Ascending aorta (tissue), 2 donors: ENCODE measurements at places on chromosomes 2 and 18.

DNA sequence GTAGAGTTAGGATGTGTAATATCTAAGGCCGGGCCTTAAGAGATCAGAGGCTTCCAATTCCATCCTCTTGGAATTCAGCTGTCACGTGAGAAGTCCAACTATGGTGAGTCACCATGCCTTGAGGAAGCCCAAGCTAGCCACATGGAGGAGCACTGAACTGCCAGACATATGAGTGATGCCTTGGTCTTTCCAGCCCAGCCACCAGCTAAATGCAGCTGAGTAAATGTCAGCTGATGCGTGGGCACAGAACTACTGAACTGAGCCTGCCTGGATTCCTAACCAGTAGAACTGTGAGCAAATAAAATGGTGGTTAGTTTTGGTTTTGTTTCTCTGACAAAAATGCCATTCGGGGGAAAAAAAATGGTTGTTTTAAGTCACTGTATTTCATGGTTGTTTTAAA is 153.7 kb upstream of the SERTAD2 start:
- DNase-seq = no peak

GRCh38 chr2:113861740-113862139 is 28.1 kb upstream of the ACTR3 start:
- DNase-seq = no peak

DNA sequence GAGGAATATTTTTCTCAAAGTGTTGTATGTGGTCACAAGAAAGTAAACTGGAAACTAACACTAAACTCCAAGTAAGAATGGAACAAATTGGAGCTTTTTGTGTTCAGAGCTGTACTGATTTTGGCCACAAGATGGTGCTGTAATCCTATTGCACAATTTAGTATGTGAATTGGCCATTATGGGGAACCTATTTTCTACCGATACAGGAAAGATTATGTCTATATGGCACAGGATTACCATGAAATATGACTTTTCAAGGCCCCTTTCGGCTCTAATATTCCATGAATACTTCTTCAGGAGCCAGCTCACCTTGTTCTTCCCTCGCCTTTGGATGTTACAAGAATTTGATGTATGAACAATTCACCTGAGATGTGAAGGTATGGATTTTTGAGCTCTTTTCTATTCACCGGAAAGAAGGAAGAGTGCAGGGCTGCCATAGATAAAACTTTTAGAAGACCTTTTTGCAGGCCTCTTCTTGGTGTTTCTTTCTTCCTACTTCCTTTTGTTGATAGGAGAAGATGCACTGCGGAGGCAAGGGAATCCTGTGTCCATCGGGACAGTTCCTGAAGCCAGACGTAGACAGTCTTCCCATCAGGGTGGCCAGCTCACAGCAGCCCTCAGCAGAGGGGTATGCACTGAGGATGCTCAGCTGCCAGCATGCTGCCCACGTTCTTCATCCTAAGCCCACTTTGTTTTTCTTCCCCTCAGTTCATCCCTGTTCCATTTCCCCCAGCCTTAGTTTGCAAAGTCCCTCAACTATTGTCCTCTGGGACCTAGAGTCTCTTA is 13.3 kb downstream of the MRPL44 start:
- DNase-seq = no peak

- DNase-seq = no peak
Observed at GRCh38 chr18:57943723-57944122, 100.3 kb upstream of the NEDD4L start.

GRCh38 chr18:58662118-58662517 is 9.1 kb upstream of the MALT1 start:
- DNase-seq = no peak

- DNase-seq = no peak
Observed at GRCh38 chr2:238370823-238371372, 50.6 kb downstream of the TRAF3IP1 start.

DNA sequence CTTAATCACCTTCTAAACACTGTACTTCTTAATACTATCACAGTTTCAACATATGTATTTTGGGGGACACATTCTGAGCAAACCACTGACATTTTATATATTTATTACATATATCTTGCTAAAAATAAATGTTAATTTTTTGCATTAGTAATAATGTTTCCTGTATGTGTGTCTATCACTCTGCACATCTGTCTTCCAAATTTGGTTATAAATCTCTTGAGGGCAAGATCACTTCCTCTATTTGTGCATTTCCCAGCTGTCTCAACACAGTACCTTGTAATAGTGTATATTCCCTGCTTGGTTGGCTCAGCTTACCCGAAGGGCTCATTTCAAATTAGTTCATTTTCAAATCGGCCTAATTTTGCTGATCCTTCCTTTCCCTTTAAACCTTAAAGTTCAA is 617.1 kb upstream of the GYPC start:
- no peak for DNase-seq

DNA sequence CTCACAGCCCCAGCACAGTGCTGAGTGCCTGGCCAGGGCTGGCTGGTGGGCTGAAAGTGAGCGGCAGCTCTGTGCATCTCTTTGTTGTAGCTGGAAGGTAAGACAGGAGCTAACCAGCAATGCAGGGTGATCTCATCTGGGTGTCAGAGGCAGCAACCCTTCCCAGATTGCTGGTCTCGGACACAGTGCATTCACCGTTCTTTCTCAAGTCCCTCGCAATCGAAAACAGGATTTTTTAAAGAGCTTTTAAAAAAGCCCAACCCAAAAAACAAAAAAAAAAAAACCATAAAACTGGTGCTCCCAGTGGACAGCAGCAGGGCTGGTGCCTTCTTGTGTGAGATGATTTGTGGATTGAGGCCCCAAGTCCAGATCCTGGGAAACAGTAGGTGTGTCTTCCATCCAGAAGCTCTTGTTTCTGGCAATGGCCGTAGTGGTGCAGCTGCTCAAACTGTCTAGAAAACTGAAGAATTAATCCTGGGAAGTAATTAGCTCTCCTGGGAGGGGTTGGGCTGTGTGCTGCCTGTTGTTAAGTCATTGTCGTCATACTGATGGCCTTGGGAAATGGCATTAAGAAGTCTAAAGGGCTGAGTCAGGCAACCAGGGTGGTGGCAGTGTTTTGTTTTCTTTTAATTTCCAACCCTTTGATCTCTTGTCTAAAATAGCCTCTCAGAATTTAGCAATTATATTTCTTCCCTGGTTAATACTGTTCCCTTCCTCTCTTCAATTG is 156.7 kb downstream of the KLHL29 start:
- no peak for DNase-seq

DNA sequence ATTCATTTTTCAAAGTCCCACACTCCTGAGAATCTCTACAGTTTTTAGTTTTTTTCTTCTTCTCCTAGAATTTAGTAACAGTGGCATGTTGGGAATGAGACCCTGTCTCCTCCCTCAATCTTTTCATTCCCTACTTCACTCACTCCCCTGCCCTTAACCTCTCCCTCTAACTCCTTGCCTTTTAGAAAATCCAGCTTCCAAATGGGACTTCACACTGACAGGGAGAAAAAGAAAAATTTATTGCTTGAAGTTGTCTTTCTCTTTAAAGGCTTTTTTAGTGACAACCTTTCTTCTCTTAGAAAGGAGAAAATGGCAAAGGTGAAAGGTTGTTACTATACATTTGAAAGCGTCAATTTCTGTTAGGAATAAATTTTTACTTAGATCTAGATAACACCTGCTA is 359.2 kb downstream of the CDH7 start:
- no peak for DNase-seq

DNA sequence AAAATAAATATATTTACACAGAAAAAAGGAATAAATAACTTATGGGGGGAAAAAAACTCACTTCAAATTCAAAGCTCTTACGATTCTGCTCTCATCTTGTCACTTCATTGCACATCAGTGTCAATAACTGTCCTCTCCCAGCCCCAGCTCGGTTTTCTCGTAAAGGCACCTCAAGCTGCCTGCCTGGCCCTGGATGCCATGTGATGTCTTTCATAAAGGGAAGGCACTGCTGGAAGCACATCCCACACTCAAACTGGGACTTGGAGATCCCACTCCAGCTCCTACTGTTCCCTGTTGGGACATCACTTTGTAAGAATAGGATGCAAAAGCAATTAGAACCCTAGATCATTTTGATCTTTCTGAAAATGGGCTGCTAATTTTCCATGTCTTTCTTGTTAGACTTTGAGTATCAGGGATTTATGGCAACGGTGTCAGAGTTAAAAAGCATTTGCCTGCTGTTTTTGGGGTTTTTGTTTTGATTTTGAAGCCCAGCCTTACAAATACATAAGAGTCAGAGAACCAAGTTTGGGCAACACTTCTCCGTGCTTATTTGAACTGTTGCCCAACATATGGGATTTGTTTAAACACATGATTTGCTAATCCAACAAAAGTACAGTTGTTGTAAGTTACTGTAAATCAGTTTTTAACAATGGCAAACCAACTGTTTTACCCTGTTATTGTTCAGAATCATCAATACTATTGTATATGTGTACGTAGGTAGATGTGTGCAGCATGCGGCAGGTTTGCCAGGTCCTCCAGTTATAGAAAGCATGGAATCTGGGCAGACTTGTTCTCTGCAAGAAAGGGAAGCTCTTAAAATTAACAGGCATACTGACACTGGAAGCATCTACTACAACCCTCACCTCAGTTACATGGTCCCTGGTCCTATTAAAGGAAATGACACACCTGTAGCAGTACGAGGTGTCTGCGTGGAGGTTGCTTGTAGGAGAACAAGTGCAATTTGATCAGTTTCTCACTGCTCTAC is 20.6 kb downstream of the SERTAD2 start:
- DNase-seq = no peak

DNA sequence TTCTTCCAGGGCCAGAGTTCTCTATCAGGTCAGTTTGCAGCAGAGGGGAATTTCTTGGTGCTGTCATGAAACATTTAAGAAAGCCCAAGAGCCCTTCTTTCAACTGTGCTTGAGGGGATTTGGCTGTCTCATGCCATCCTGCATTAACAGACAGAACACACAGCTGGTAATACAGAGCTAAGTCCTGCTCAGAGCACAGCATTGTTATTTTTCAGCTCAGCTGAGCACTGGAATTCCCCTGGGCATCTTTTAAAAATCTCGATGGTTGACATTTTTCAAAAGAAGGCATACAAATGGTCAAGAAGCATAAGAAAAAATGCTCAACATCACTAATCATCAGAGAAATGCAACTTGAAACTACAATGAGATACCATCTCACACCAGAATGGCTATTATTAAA is 14.9 kb upstream of the IL1R2 start:
- DNase-seq = no peak

- no peak for DNase-seq
Observed at GRCh38 chr2:85763831-85764230, 10.0 kb downstream of the ATOH8 start.

- no peak for DNase-seq
Observed at GRCh38 chr2:64482765-64483504, 29.0 kb downstream of the LGALSL start.

DNA sequence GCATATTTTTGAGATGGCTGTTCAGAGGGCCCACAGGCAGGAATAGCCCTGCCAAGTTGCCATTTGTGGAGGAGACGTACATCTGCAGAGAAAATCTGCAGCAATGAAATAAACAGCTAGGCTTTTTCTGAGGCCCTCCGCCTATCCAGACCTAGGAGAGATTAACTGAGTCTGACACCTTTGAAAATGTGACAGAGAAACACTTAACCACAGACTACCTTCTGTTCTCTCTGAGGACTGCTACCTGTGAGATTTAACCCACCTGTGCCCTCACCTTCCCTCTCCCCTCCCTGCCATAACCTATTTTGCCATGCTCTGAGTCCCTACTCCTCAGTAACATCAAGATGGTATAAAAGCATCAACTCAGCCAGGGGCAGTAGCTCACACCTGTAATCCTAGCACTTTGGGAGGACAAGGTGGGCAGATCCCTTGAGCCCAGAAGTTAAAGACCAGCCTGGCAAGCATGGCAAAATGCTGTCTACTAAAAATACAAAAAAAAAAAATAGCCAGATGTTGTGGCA is 160.3 kb downstream of the TGIF1 start:
- DNase-seq = peak; percentile 34

GRCh38 chr2:47009253-47009767 is 93.7 kb upstream of the MCFD2 start:
- no peak for DNase-seq

GRCh38 chr2:207157731-207158130 is 8.0 kb downstream of the KLF7 start:
- DNase-seq = no peak

- DNase-seq = no peak
Observed at GRCh38 chr2:63078852-63079606, 28.4 kb downstream of the OTX1 start.

- no peak for DNase-seq
Observed at GRCh38 chr2:47310801-47311560, 92.0 kb upstream of the MSH2 start.

- no peak for DNase-seq
Observed at GRCh38 chr2:68921646-68922045, 31.0 kb downstream of the GKN2 start.

DNA sequence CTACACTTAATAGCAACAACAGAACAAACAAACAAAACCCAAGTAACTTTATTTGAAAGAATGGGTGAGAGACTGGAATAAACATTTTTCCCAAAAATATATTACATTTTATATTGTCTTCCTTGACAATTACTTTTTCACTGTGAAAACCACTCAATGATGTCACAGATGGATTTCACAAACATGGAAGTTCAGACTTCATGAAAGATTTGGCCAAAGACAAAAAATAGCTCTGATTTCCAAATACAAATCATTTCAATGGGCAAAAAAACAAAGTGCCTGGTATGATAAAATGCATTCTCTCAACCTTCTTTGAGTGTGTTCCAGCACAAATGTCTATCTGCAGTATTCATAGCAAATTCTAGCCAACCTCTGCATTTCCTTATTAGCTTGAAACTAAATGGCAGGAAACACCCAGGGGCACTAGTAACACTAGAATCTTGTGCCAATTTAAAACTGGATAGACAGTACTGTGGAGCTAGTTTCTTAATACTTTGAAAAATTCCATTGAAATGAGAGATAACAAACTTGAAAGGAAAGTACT is 28.5 kb upstream of the NAPG start:
- DNase-seq = no peak

- DNase-seq = no peak
Observed at GRCh38 chr2:241007880-241008710, 9.7 kb downstream of the SNED1 start.

- DNase-seq = peak; percentile 63
Observed at GRCh38 chr2:240432820-240433801, 2.4 kb upstream of the GPC1 start.

GRCh38 chr18:74748809-74749208 is 151.1 kb downstream of the ZNF407 start:
- DNase-seq = no peak

GRCh38 chr2:109144721-109145120 is 15.7 kb downstream of the SH3RF3 start:
- DNase-seq = no peak

DNA sequence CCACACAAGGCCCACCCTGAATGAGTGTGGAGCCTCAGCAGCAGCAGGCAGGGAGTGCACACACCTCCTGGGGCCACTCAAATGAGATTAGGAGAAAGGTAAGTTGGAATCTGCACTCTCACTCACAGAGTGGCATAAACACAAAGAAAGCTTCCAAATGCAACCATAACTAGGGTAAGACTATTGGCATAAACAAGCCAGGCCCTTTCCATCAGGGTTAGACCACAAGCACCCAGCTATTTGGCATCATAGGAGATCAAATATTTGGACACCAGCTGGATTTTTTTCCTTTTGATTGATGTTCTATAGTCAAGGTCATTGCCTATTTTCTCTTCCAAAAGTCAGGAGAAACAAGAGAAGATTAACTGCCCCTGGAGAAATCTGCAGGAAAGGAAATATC is 471.5 kb downstream of the TXNL1 start:
- DNase-seq = no peak
